Suppressor macrophage (primary cell): ENCODE measurements at places on chromosomes 5 and 9.

DNA sequence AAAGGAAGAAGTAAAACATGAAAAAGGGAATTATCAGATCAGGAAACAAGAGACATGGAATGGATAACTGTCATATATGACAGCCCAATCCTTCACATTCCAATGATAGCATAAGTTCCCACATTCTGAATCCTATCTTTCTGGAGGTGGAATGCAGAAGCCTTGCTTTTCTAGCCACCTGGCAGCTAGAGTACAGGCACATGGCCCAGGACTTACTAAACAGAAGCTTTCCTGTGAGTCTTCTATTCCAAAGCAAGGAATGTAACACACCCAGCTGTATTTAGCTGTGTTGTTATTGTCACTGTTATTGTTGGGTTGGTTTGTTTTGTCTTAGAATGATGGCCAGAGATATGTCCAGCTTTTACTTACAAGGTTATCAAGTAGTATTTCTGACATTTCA is 780.5 kb upstream of the ZNF608 start:
- no peak for DNase-seq

DNA sequence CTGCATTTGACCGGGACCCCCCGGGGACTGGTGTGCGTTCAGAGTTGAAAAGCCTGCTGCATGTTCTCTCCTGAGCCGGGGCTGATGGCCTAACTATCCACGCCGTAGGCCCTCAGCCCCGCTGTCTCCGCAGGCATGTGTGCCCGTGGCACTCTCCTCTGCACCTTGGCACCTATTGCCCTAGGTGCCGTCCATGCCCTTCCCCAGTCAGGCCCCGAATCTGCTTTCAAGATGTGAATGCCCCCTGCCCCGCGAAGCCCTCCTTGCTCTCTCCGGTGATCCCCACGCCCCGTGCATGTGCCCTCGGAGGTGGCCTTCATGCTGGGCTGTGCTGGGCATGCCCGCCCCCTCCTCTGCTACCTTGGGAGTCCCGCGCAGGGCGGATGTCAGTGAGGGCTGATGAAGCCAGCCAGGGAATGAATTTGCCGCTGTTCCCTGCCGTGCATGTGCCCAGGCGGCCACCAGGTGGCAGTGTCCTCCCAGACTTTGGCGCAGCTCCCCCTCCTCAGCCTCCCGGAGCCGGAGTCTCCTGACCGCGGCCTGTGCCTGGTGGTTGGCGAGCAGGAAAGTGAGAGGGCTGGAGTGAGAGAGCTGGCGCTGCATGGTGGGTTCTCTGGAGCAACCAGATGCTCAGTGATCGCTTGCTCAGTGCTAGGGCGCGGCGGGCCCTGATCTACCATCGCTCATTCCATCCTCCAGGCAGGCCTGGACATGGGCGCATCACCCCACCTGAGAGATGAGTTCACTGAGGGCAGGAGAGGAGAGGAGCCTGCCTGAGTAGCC is 112.9 kb upstream of the LMX1B start:
- DNase-seq = peak; percentile 82

GRCh38 chr5:178204935-178205748 is 809 bp downstream of the HNRNPAB start:
- DNase-seq = peak; percentile 94

GRCh38 chr5:59245198-59245597 is 648.3 kb downstream of the PDE4D start:
- DNase-seq = no peak

DNA sequence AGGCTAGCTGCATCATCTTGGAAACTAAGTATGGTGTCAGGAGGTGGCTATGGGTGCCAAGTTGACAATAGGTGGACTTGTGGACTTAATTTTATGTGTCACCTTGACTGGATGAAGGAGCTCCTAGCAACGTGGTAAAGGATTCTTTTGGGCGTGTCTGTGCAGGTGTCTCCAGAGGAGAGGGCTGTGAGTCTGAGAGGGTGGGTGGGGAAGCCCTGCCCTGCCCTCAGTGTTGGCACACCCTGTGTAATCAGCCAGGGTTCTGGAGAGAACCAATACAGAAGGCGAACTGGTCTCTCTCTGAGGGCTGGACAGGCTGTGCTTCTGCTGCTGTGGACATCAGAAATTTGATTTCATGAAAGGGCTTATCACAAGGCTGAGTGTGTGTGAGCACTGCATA is 61.0 kb downstream of the GTF3C4 start:
- no peak for DNase-seq

DNA sequence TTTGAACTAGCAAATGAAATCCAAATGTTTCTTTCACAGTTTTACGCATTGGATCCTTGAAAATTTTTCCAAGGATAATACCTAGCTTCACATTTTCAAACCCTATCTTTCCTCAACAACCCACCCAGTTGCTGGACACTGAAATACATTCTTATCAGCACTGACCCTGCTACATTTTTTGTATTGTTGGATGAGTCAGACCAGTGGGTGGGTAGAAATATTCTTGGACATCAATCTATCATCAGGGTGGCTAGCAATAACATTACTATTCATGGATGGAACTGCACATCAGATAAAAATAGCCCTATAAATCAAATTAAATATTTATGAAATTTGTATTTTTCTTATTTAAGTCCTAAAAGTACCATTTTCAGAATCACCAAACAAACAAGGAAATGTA is 407.4 kb upstream of the IZUMO3 start:
- no peak for DNase-seq
